ENCODE measurements at places on chromosomes 2 and 18.

GRCh38 chr18:73881396-73881917, 266.2 kb downstream of the FBXO15 start:
- DNase-seq: no peak

- DNase-seq: no peak
Observed at GRCh38 chr18:76274468-76275289, 220.4 kb downstream of the ZNF516 start.

DNA sequence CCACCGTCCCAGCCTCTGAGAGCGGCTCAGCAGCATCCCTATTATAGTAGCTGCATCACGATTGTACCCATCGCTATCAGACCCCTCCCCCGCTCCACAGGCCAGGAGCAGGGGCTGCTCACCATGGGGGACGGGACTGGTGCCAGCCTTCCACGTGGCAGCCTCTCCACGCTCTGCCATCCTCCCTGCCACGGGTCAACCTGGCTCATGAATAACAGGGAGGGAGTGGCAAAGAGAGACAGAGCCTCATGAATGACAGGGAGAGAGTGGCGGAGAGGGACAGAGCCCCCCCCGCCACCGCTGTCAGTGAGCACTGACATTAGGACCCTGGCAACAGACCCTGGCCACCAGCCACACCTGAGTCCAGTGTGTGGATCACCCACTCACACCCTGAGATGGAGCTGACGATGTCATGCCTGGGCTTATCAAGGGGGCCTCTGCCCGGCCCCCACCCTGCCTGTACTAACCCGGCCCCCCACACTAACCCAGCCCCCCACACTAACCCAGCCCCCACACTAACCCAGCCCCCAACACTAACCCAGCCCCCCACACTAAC, 16.9 kb downstream of the CROCC2 start:
- peak; percentile 6 for DNase-seq

DNA sequence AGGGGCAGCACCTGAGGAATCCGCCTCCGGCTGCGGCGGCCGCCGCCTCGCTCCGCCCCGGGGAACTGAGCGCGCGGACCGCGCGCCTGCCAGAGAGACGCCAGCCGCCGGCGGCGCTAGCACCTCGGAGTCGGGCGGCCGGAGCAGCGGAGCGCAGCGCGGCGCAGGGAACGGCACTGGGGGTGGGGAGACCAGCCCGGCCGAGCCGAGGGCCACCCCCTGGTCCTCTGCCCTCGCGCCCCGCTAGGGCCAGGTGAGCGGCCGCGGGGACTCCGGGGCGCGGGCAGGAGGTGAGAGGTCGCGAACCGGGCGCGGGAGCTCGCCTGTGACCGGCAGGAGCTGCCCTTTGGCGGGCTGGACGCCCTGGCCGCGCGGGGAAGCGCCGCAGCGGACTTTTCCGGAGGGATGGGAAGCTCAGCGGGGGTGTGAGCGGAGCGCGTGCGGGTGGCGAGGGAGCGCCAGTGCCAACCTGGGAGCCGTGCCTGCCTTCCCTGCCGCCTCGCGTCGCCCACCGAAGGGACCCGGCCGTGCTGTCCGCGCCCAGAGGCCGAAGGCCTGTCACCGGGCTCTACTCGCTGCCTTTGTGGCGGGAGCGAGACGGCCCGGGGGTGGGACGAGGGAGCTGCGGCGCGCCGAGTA, at the start of gene GREB1L:
Gene GREB1L, plus strand, starts transcription at position 92 of the 639 bp plus-strand sequence. CDS start 141,287 bp downstream, outside the sequence.
- DNase-seq: peak; percentile 61

GRCh38 chr2:235006461-235006860, 54.6 kb downstream of the SH3BP4 start:
- no peak for DNase-seq

DNA sequence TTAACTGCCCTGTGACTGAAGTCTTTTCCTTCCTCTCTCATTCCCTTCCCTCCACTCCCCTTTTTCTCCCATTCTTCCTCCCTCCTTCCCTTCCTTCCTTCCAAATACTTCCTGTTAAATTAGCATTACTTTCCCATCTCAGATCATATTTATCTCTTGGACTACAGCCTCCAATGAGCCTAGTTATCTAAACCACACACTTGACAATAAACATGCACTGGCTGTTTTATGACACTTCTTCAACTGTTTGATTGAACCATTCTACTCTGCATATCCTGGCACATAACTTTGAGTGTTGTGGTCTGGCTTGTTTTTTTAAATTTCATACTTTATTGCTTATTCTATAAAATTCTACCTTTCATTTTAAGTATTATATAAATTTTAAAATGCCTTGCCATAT, 1860.8 kb upstream of the LRRTM1 start:
- no peak for DNase-seq

GRCh38 chr2:180520921-180521581, 459.4 kb upstream of the UBE2E3 start:
- DNase-seq: no peak

DNA sequence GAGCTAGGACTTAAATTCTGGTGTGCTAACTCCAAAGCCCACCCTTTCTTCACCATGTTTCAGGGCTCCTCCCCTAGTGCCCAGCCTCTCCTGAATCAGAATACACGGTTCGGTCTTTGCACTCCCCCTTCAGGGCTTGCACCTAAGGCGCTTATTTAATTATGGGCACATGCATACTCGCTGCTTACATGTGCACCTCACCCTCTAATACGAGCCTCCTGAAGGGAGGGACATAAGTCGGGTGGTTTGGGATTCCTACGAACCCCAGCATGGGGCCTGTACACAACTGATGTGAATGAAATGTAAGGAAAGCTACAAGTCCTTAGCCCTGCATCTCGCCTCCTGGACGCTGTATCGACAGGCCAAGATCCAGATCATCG, 435 bp downstream of the IFT172 start:
- no peak for DNase-seq

DNA sequence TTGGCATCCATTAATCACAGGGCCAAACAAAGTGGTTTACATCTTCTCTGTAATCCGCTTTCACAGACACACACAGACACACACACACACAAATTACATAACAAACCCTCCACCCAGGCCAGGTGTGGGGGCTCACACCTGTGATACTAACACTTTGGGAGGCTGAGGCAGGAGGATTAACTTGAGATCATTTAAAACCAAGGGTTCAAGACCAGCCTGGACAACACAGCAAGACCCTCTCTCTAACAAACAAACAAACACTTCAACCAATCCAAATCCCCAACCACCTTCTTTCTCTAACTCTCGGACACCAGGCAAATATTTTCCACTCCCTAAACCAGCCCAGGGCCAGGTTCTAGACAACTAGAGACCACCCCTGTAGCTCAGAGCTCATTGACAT, 79.5 kb upstream of the XPO1 start:
- DNase-seq: no peak

GRCh38 chr2:209581040-209581439, 157.2 kb downstream of the MAP2 start:
- no peak for DNase-seq

Data from left ventricle myocardium inferior (tissue), 1 donor.